ENCODE measurements at places on chromosomes 5 and 9. TPM values are rescaled to one million over a fixed set of nuclear protein-coding genes. Genes with fewer than 3 reads are reported as not detected.

Gene PJA2
- 41.4 TPM for total RNA-seq

Gene PCDHGC5
- not detected for total RNA-seq

Gene MCIDAS
- 0.10 TPM for total RNA-seq

DNA sequence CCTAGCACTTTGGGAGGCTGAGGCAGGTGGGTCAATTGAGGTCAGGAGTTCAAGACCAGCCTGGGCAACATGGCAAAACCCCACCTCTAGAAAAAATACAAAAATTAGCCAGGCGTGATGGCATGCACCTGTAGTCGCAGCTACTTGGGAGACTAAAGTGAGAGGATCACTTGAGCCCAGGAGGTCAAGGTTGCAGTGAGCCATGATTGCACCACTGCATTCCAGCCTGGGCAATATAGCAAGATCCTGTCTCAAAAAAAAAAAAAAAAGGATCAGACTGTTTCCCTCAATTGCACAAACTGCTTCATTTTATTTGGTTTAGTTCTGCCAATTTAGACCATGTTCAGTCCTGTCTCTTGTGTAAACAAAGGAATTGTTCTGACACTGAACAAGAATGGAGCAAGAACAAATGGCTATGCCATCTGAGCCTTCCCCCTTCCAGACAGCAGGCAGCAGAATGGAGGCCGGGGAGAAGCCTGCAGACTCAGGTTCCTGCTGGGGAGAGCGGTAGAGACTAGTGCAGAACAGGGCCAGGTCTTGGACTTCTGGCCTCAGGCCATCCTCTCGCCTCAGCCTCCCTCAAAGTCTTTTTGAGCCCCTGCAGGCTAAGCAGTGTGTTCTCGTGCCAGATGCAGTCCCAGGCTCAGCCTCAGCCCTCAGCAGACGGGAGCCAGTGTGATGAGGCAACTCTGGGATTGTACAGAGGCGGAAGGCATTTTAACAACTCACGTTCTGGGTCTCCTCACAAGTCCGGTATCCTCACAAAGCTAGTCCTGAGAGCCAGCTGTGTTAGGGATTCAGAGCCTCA is 18.2 kb downstream of the HNRNPH1 start:
- H3K36me3 ChIP-seq = peaks cover 33% of the 10 kb centered on the region
- H3K4me3 ChIP-seq = no peak overlapping the region
- no peak for DNase-seq
- no peaks in the 10 kb centered on the region for H3K27me3 ChIP-seq
- H3K4me1 ChIP-seq = peaks cover 22% of the 10 kb centered on the region
- H3K27ac ChIP-seq = no peak overlapping the region

GRCh38 chr9:92992549-92992948 is 45.2 kb downstream of the FGD3 start:
- H3K4me1 ChIP-seq = peaks cover 80% of the 10 kb centered on the region
- H3K4me3 ChIP-seq = no peak overlapping the region
- no peaks in the 10 kb centered on the region for H3K27me3 ChIP-seq

DNA sequence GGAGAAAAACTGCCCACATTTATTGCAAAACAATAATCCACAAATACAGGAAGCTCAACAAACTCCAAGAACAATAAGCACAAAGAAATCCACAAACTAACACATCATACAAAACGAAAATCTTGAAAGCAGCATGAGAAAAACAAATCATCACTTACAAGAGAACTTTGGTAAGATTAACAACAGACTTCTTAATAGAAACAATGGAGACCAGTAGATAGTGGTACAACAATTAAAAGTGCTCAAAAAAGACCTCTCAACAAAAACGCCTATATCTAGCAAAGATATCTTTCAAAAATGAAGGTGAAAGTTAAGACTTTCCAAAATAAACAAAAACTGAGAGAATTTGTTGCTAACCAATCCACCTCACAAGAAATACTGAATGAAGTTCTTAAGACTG is 38.4 kb downstream of the CDKL3 start:
- peaks cover 1% of the 10 kb centered on the region for H3K36me3 ChIP-seq
- H3K27me3 ChIP-seq = peaks cover 10% of the 10 kb centered on the region
- no peak for DNase-seq
- H3K4me1 ChIP-seq = no peaks in the 10 kb centered on the region
- H3K4me3 ChIP-seq = no peak overlapping the region

GRCh38 chr5:168974082-168974481 is 326.9 kb downstream of the SLIT3 start:
- no peak overlapping the region for H3K4me3 ChIP-seq
- no peak overlapping the region for H3K27ac ChIP-seq
- peaks cover 5% of the 10 kb centered on the region for H3K27me3 ChIP-seq
- H3K36me3 ChIP-seq = no peaks in the 10 kb centered on the region
- DNase-seq = no peak

DNA sequence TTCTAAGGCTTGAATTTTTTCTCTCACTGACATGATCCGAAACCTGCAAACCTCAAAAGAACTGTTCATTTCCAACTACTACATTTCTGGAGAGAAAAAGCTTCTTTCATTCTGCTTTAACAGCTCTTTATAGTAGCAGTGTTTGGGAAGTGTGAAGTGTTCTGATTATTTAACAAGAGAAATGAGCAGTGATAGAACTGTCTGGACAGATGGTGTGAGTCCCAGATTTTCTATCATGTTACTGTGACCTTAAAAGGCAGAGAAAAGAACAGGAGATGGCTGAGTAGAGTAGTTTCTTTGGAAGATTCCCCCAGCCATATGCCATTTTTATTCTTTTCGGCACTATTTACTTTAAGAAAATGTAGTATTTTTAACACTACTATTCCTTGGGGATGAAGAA is 41.3 kb upstream of the TAL2 start:
- H3K27me3 ChIP-seq = no peaks in the 10 kb centered on the region
- H3K4me1 ChIP-seq = no peaks in the 10 kb centered on the region
- H3K36me3 ChIP-seq = peaks cover 5% of the 10 kb centered on the region
- H3K4me3 ChIP-seq = no peak overlapping the region
- no peak for DNase-seq

DNA sequence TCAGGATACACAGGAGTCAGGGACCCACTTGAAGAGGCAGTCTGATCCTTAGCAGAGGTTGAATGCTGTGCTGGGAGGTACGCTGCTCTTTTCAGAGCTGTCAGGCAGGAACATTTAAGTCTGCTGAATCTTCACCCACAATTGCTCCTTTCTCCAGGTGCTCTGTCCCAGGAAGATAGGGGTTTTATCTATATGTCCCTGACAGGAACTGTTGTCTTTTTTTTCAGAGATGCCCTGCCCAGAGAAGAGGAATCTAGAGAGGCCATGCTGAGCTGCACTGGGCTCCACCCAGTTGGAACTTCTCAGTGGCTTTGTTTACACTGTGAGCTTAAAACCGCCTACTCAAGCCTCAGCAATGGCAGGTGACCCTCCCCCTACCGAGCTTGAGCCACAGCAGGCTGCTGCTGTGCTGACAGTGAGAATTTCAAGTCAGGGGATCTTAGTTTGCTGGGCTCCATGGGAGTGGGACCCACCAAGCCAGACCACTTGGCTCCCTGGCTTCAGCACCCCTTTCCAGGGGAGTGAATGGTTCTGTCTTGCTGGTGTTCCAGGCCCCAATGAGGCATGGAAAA is 169.0 kb downstream of the FBXL17 start:
- no peak overlapping the region for H3K4me3 ChIP-seq
- H3K4me1 ChIP-seq = no peaks in the 10 kb centered on the region
- no peaks in the 10 kb centered on the region for H3K27me3 ChIP-seq
- no peak for DNase-seq
- no peaks in the 10 kb centered on the region for H3K36me3 ChIP-seq

All from activated T-helper 1 cell treated with anti-CD3 and anti-CD28 coated beads, Interleukin-12 subunit alpha, Interleukin-12 subunit beta, Interleukin-2, Interleukin-4 antibody, amounts not matched to agents 30 ng/mL and 10 ng/mL and 1 ng/mL, durations not matched to agents 14 hours and 24 hours and 36 hours (primary cell).